ENCODE measurements at places on chromosomes 12 and 14.

DNA sequence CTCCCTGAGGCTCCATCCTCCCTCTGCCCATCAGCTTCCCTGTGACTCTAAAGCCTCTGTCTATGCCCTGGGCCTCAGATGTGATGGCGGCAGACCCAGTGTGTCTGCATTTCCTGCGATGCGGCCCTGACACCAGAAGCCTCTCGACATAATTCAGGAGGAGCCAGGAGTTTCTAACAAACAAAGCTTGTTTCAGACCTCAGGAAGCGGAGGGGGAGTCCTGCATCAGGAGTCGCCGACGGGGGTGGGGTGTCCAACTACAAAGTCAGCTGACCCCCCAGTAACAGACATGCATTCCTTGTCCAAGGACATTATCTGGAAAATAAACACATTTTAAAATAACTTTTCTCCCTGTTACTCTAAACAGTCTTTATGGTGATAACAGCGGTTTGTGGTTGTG is 167.5 kb downstream of the DPF3 start:
- DNase-seq = no peak

- no peak for DNase-seq
Measured at GRCh38 chr14:33569821-33570687, 380.8 kb downstream of the EGLN3 start.

DNA sequence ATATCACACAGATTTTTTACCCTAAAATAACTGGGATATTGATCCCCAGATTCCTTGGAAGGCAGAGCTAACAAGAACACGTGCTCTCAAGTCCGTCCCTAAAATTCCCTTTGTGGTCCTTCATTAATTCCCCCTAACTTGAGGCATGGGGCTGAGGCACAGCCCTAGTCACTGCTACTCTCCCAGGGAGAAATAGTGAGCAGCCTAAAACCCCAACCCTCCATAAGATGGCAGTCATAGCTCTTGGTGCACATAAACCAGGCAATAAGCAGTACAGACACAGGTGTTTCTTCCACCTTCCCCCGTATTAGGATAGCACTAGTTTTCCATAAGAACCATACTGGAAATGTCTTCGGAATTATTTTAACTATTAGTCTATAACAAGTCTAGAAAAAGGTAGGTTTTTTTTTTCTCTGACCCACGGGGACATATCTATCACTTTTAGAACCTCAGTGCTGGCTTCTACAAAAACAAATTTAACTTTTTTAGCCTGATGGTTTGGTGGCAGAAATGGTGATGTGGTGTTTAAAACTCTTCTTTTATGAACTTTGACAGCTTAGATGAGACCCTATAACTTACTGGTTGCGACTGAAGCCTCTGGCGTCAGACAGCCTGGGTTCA is 3.1 kb upstream of the ARHGEF40 start:
- no peak for DNase-seq

DNA sequence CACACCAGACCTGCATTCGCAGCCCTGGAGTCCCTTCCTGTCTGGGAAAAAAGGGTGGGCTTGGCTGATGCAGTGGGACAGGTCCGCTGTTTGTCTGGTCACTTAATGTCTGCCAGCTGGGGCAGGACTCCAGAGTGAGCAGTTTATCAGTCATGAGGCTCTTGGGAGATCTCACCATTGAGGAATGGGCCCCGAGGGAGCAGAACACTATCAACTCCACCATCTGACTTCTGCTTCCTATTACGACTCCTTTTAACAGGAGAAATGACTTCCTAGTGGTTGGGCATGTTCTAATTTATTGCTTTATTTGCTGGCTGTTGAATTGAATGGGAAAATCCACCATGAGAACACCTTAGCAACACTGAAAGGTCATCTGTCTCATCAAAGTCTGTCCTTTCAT is 182.5 kb upstream of the RASSF8 start:
- peak; percentile 82 for DNase-seq

DNA sequence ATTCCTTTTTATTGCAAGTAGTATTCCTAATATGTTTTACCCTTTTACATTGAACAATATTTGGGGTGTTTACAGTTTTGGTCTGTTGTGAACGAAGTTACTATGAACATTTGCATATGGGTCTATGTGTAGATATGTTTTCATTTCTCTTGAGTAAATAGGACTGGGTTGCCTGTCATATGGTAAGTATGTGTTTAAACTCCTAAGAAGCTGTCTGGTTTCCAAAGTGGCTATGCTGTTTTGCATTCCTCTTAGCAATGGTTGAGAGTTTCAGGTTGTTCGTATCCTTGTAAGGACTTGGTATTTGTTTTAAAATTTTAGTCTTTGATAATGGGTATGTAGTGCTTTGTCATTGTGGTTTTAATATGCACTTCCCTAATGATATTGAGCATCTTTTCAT is 6.3 kb downstream of the METAP2 start:
- no peak for DNase-seq

DNA sequence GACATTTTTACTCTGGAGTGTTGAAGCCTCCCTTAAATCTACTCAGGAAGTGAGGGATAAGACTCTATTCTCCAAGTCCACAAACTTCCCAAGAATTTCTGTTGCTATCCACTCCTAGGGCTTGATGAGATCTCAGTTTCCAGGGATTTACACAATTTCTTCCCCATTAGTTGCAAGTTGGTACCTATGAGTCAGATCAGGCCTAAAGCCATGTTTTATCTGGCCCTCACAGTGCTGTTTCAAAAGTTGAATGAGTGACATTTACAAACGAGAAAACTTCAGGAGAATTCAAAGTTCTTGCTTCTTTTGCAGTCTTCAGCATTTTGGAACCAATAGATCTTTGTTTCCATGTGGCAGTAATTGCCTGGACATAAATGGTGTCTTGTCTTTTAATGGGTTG is 156.4 kb upstream of the SYT10 start:
- no peak for DNase-seq

DNA sequence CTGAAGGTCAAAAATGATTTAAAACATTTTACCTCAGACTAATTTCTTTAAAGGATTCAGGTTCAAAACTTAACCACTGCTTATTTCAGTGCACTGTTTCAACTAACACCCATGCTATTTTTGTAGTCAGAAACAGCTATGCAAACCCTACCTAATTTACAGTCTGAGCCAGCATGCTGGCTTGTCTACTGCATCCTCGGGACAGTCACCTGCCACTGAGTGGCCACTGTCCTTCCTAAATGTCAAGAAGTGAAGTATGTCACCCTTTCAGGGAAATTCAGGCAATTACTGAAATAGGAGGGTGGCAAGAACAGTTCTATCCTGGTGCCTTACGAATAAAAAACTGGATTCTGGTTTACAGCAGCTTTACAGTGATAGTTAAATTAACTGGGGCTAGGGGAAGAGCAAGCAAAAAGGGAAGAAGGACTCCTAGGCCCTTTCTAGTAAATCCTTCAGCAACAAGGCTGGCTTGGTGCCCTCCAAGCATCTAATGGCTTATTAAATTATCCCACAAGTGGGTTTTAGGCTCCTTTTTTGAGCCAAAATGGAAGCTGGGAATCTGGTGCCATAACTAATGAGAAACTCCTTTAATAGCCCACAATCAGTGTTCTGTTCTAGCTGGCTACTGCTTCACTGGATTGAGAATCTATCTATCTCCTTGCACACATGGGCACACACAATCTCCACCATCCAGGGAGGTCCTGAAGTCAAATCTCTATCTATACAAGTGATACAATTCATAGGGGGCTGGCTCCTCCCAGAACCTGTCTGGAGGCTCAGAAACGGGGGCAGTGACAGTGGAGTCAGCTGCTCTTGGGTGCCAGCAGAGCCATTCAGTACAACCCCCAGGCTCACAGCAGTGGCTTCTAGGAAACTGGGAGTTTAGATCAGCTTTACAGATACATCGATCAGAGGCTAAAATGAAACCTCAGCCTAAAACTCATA is 43.4 kb downstream of the SH2B3 start:
- no peak for DNase-seq

DNA sequence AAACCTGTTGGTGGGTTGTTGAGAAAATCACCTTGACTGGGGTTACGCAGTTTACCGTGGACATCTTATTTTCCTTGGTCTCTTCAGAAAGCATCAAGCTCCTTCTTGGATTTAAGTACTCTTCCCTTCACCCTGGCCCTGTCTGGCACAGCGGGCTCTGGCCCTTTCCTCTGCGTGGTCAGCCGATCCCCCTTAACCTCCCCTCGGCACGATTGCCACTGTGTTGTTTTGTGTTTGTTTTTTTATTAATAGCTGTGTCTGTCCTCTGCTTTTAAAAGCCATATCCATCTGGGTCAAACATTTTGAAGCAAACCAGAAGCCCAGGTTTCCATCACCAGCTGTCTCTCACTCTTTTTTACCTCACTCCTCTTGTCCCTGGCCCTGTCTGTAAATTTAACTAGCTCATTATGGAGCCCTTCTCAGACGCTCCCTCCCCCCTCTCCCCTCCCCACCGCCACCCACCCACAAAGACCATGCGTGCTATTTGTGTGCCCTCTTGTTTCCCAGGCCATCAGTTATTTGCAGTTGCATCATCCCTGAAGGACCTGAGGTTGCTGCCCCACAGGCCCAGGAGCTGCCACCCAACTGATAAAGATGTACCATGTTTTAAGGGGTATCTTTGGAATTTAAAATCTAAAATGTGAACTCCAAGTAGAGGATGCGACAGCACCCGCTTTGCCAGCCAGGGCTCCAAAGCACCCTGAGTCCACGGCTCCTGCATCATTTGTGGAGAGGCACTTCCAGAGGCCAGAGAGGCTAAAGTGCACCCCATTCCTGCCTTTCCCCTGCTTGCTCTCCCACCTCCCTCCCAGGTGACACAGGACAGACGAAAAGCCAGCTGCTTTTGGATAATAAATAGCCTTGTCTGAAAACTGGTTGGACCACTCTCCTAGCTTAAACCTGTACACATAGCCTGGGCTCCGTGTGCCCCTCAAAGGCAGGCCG is 3.9 kb downstream of the BCL11B start:
- no peak for DNase-seq

DNA sequence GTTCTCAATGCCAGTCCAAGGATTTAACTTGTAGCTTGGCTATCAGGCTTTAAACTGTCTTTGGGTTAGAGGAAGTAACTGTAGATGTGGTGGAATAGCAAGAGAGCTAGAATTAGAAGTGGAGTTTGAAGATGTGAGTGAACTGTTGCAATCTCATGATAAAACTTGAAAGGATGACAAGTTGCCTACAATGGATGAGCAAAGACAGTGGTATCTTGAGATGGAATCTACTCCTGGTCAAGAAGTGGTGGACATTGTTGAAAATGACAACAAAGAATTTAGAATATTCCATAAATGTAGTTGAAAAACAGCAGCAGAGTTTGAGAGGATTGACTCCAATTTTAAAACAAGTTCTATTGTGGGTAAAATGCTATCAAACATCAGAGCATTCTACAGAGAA is 199.0 kb downstream of the DUSP6 start:
- no peak for DNase-seq

GRCh38 chr14:74922752-74923401 is at the start of gene RPS6KL1:
RPS6KL1 (minus strand) TSS chr14:74923260; CDS start chr14:74921541, 1,719 bp downstream.
- DNase-seq = peak; percentile 55

DNA sequence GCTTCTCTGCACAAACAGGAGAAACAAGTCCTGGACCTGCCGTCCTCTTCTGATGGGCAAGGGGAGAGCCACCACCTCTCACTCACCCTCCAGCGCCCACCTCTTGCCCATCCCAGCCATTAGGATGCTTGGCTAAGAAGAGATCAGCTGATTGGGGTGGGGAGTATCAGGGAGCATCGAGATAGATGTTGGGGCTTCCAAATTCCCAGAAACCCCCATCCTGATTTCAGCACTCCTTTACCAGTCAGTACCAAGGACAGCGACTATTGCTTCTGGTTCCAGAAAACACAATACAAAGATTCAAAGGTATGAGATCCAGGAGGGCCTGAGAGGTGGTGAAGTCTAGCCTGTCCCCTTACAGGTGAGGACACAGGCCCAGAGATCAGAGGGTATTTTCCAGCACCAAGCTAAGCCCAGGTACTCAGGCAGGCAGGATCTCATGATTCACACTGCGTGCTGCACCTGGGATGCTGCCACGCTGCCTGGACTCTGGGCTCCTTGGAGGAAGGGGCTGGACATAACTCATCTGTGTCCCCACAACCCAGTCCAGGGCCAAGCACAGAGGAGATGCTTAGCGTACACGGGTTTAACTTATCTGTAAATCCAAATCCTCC is 76.6 kb downstream of the TUNAR start:
- DNase-seq = no peak

DNA sequence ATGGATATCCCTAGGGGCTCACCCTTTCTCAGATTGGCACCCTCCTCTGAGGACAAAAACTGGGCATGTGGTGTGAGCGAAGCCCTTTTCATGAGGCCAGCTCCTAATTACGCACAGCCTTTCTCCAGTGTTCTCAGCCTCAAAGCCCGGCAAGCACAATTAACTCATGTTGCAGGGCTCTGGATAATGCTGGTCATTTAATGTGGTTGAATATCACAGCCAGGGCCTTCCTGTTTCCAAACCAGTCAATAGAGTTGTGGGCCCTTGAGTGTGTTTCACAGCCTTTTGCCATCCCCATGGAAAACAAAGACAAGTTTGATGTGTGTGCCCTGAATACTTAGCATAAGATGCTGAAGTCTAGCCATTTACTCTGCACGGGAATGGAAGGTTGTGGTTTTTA is 114.2 kb upstream of the ARHGAP5 start:
- DNase-seq = no peak

DNA sequence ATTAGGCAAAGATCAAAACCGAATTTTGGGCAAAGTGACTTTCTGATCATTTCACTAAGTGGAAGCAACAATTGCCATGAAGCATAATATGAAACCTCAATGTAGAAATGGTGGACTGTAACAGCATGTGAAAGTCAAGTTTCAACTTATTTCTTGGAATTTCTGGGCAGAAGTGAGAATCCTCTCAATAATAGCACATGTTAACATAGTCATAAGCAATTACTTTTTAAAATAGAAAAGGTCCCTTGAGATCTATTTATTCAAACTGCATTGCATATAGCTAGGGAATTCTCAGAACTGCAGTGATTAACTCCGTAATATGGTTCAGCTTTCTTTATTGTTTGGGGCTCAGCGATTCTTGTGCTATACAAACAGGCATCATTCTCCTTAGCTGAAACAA is 136.7 kb upstream of the ATP2B1 start:
- DNase-seq = no peak

- DNase-seq = no peak
Measured at GRCh38 chr12:46462641-46463355, 90.2 kb upstream of the SLC38A2 start.

DNA sequence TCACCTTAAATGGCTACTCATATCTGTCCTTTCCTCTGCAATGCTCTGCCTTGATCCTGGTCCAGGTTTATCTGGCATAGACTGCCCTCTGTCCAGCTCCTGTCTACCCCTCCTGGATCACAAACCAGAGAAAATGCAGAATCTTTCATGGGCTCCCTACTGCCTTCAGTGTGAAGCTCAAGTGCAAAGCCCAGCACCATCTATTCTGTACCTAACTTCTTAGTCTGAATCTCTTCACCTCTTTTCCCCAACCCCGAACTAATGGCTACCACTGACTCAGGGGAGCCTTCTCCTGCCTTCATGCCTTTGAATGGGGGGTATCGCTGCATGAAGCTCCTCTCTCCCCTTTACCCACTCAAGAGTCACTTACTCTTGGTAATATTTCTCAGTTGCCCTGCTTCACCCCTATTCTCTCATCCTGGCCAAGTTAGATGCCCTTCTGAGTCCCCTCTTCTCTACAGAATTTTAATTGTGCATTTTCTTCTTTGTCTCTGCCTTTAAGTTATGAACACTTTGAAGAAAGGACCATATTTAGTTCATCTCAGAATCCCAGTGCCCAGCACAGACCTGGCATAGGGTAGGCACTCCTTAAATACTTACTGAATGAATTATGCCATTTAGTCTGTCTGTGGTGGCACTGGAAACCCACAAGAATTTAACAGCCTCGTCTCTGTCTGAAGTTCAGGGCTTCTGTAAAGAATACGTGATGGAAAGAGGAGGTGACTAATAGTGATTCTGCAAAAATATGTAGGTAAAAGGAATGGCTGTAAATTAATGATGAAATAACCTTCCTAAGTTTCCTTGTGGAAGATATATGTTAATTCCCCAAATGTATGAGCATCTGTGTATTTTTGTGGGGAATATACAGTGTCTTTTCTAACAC is 191.3 kb upstream of the AMIGO2 start:
- DNase-seq = no peak

Measured in glomerular endothelial cell (primary cell).